ENCODE measurements at places on chromosomes 13 and 19.

DNA sequence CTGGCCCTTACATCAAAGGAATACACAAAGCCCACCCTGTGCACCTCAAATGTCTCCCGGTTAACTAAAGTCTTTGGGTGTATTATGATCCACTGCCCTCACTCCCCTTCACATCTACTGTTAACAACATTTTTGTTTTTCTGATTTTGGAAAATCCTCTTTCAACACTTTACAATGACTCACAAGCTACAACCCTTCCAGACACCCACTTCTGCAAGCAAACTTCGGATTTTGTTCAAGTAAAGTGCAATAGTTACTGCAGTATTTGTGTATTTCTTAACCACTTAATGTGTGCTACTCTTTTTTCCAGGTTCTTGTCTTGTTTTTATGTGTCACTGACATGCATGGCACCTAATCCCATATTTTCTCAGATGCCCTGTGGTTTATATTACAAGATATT lies 101.1 kb downstream of the EDNRB start:
- DNase-seq: no peak

DNA sequence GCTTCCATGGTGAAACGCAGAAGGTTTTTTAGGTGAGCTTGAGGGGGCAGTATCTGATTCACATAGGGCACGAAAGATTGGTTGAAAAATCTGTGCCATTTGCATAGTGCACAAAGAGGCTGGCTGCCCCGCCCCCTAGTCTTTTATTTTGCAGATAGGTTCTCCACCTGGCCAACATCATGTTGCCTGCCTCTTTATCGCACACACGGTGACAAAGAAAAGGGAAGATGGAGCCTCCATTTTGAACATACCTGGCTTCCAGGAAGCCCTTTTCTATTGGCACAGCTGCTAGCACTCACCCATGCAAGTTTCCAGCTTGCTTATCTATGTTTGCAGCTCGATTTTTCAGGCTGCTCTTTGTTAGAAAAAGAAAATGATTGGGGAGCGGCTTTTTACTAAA lies 316.2 kb upstream of the KLHL1 start:
- DNase-seq: no peak

- peak; percentile 14 for DNase-seq
These were observed 17.6 kb downstream of the PBX4 start for GRCh38 chr19:19600793-19601330.

- no peak for DNase-seq
These were observed 14.2 kb downstream of the TSHZ3 start for GRCh38 chr19:31334849-31335624.

GRCh38 chr19:12162513-12162881 lies 399 bp upstream of the ZNF136 start:
- no peak for DNase-seq

DNA sequence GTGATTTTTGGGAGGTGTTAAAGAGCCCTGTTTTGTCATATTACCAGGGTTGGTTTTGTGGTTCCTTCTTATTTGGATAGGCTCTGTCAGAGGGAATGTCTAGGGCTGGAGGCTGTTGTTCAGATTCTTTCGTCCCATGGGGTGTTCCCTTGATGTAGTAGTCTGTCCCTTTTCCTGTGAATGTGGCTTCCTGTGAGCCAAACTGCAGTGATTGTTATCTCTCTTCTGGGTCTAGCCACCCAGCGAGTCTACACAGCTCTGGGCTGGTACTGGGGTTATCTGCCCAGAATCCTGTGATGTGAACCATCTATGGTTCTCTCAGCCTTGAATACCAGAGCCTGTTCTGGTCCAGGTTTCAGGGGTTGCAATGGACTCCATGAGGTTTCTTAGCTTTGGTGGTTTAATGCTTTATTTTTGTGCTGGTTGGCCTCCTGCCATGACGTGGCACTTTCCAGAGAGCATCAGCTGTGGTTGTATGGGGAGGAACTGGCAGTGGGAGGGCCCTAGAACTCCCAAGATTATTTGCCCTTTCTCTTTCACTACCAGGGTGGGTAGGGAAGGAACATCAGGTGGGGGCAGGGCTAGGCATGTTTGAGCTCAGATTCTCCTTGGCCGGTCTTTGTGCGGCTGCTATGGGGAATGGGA lies 78.8 kb downstream of the SPRY2 start:
- DNase-seq: no peak

DNA sequence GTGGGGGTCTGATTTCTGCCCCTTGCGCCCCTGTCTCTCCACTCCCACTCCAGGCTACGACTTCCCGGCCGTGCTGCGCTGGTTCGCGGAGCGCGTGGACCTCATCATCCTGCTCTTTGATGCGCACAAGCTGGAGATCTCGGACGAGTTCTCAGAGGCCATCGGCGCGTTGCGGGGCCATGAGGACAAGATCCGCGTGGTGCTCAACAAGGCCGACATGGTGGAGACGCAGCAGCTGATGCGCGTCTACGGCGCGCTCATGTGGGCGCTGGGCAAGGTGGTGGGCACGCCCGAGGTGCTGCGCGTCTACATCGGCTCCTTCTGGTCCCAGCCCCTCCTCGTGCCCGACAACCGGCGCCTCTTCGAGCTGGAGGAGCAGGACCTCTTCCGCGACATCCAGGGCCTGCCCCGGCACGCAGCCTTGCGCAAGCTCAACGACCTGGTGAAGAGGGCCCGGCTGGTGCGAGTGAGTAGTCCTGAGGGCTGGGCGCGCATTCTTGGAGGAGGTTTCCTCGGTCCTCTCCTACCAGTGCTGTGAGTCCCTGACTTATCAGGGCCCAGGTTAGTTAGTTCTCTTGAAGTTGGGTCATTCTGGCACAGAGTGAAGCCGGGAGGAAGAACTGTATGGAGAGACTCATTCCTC lies 12.7 kb downstream of the EHD2 start:
- DNase-seq: no peak
